ENCODE measurements at places on chromosomes 3 and 15. TPM values are rescaled to one million over a fixed set of nuclear protein-coding genes. Genes with fewer than 3 reads are reported as not detected.

CA12 gene
- polyA plus RNA-seq, result 5.1 TPM

CCDC14 gene
- 3.7 TPM for polyA plus RNA-seq

CCDC13 gene
- polyA plus RNA-seq, result 0.69 TPM

DNA sequence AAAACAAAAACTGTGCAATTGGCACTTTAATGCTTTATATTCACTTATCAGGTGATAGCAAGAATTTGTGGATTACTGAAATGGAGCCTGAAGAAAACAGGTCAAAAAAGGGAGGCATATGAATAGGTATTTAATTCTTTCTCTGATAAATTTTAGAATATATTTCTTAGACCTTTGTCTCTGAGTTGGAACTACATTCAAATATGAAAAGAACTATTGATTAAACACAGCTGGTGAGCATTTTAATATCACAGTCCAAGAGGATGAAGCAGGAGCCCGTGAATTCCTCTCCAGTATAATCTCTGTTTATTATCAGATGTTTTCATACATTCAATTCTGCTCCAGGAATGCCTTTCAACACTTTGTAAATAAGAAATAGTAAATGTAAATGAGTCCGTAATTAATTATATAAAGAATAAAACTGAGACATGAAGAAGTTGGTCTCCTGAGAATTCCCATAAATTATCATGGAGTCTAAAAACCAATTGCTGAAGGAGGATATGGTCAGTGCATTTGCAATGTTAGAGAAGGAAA, 86.3 kb upstream of the ARHGEF26 start:
- DNase-seq, result no peak

DNA sequence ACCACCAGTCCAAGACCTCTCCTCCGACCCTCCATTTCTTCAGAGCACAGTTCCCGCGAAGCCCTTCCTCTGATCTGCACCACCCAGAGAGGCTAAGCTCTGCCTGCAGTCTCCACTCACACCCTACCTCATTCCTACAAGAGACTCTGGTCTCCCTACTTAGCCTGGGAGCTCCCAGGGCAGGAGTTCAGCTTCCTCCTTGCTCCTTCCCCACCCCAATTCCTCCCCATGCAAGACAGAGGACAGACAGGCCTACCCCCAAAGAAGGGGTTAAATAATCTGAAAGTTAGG, 12.6 kb upstream of the VIPR1 start:
- no peak for DNase-seq

DNA sequence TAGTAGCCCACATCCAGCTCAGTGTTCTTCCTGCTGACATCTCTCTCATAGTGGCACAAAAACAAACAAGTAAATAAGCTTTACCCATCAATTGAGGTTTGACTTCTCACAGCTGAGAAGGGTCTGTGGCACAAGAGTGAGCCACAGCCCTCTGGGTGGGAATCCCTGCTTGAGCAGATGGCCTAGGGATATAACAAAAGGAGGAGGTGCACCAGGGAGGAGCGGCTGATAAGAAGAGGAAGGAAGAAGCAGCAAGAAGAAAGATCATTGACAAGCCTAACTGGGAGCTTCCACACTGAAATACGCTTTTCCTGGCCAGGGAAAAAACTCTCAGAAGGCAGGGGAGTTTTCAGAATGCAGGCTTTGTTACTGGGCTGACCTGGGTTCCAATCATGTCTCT, 279.8 kb downstream of the UACA start:
- no peak for DNase-seq

DNA sequence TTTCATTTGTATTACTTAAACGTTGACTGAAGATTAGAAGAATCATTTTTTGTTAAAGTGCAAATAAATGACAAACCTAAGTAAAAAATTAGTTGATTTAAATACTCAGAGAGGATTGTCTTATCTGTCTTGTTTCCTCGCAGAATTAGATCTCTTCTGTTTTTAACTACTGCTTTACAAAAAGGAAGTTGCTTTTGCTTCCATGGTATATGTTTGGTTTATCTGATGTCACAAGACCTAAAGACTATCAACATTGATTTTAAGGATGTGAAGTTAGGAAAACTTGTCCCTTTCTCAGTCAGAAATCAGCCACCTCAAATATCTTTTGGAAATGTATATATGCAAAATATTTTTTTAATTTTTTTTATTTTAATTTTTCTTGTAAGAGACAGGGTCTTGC, 28.7 kb downstream of the GPR171 start:
- no peak for DNase-seq

DNA sequence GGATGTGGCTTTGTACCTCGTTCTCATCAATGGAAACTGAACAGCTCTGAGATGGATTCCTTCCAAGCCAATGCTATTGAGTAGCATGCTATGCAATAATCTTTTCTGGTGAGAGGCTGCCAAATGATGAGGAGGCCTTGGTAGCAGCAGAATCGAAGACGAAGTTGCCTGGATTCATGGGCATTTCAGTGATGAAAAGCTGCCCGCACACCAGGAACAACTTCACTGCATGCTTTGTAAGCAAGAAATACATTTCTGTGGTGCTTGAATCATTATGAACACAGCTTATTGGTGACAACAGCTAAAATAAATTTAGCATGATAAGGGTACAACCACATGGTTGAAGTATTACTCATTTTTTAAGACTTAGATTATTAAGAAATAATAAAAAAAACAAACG, 246.8 kb upstream of the ROBO1 start:
- DNase-seq, result no peak

DNA sequence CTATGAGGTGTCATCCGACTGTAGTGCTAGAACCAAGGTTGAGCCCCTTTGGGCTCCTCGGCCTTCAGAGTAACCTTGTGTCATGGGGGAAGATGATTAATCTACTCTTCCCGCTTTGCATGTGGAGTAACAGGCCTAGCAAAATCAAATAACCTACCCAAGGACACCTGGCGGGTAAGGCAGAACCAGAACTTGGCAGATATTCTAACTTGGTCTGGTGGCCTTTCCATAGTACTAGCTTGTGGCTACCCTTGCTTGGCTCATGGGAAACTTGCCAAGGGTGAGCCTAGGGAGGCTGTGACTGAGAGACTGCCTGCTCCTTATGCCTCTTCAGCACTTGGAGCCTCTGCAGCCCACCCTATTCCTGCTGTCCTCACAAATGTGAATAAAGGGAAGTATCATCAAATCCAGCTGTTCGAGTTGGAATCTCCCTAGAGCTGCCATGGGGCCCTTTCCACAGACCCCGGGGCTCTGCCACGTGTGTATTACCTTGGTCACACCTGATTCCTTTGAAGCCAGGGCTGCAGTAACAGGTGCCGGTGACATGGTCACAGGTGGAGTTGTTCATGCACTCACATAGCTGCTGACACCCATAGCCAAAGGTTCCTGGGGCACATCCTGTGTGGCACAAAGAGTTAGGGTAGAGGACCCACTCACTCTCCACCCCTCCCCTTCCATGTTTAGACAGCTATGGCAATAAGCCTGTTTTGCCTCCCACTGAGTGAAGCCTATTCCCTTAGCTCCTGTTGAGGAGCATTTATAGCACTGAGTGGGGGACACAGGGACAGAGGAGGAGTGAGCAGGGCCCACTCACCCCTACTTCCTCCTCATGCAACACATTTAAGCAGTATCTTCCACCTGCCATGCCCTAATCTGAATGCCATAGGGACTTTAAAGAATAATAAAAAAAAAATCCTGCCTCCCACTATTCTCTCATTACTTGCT, 46.0 kb downstream of the RAB11A start:
- no peak for DNase-seq

- no peak for DNase-seq
Measured at GRCh38 chr15:48702569-48703236, 57.2 kb upstream of the FBN1 start.

- no peak for DNase-seq
Measured at GRCh38 chr15:32993285-32993684, 201.2 kb downstream of the FMN1 start.

Data from liver (tissue), 10 donors.